ENCODE measurements at places on chromosomes 7 and 10.

- DNase-seq: no peak
These were observed 6.6 kb downstream of the GNA12 start for GRCh38 chr7:2837496-2837895.

- no peak for DNase-seq
These were observed 32.8 kb downstream of the ARL4A start for GRCh38 chr7:12719981-12720865.

- DNase-seq: no peak
These were observed 1.3 kb downstream of the RFC2 start for GRCh38 chr7:74252893-74253292.

GRCh38 chr10:16960551-16960950, 143.3 kb upstream of the RSU1 start:
- no peak for DNase-seq

DNA sequence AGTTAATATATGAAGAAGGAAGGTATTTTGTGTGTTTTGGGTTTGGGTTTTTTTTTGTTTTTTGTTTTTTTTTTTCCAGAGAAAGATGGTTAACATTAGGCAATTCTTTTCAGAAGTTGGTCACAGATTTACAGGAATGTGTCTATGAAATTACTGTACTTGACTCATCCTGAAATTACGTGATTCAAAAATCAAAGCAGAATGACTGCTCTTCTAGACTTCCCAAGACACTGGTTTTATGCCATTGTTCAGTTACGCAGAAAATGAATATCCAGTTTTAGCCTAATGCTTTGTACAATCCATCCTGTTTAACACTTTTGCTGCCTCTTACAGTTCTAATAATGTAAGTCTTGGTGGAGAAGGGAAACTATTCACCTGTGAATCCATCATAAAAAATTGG, 39.7 kb upstream of the CELF2 start:
- no peak for DNase-seq

- DNase-seq: no peak
These were observed 46.5 kb downstream of the VCL start for GRCh38 chr10:74044419-74044818.

GRCh38 chr10:58992830-58993460, 183.5 kb upstream of the PHYHIPL start:
- no peak for DNase-seq

GRCh38 chr7:77362905-77363304, 53.2 kb downstream of the GSAP start:
- DNase-seq: no peak

DNA sequence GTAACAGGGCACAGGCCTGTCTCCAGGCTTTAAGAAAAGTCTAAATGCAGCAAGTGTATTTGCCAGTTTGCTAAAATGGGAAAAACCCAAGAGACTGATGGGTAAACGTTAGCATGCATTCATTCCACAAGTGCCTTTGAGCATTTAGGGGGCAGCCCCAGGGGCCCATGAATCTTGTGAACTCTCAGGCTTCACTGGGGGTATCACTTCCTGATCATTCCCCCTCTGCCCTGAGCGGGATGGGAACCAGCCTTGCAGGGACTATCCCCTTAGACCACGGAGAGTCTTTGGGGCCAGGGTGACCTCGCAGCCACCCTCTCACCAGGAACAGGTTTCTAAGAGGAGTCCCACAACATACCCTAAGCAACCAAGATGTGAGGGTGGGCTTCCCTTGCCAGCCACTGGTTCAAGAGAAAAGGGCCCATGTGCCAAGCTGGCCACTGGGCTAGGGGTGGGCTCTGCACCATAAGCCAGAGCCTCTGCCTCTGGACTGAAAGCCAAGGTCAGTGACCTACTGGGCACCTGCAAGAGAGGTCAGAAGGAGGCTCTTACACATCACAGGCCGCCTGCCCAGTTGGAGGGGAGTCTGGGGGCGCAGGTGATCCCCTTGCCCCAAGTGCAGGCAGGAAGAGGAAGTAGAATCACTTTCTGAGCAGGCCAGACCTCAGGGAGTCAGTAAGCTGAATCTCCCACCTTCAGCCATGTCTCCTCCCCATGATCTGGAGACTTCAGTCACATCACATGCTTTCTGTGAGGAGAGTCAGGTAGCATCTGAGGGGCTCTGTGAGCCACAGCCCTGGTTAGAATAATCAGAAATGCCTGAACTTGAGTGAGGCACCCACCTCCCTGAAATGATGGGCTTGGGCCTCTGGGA, 75.0 kb downstream of the C10orf105 start:
- DNase-seq: peak; percentile 13

Measured in activated CD4-positive, alpha-beta memory T cell treated with anti-CD3 and anti-CD28 coated beads for 36 hours (primary cell).